ENCODE measurements at places on chromosomes 12 and 14. TPM values are rescaled to one million over a fixed set of nuclear protein-coding genes. Genes with fewer than 3 reads are reported as not detected.

Gene ACRBP
- 0.39 TPM for polyA plus RNA-seq

Gene TAS2R8
- polyA plus RNA-seq: not detected

Gene SMOC1
- polyA plus RNA-seq: 32.9 TPM

Gene HNRNPA1
- 81.0 TPM for polyA plus RNA-seq

Gene MPHOSPH9
- polyA plus RNA-seq: 4.9 TPM

Gene KRT74
- not detected for polyA plus RNA-seq

Gene BHLHE41
- 0.23 TPM for polyA plus RNA-seq

Gene SMIM41
- 0.03 TPM for polyA plus RNA-seq

Gene IPO8
- polyA plus RNA-seq: 8.0 TPM

Gene DNAJC22
- polyA plus RNA-seq: 22.4 TPM

Gene RNU6-7
- polyA plus RNA-seq: not detected

Gene A2ML1
- 0.03 TPM for polyA plus RNA-seq

Gene CDK2
- 7.3 TPM for polyA plus RNA-seq

Gene KLRK1
- 1.1 TPM for polyA plus RNA-seq

Gene GXYLT1
- 4.0 TPM for polyA plus RNA-seq

Gene KRT73
- polyA plus RNA-seq: not detected

Gene HRK
- not detected for polyA plus RNA-seq

Gene FOXA1
- 13.0 TPM for polyA plus RNA-seq

Measured in liver (tissue), 10 donors.